ENCODE measurements at places on chromosomes 2 and 18.

- no peak for DNase-seq
These were observed 1671.8 kb upstream of the SLC39A10 start for GRCh38 chr2:193985272-193985671.

- DNase-seq: no peak
These were observed 6.7 kb downstream of the PPIG start for GRCh38 chr2:169590804-169591203.

- DNase-seq: no peak
These were observed 62.8 kb downstream of the NABP1 start for GRCh38 chr2:191740759-191741158.

DNA sequence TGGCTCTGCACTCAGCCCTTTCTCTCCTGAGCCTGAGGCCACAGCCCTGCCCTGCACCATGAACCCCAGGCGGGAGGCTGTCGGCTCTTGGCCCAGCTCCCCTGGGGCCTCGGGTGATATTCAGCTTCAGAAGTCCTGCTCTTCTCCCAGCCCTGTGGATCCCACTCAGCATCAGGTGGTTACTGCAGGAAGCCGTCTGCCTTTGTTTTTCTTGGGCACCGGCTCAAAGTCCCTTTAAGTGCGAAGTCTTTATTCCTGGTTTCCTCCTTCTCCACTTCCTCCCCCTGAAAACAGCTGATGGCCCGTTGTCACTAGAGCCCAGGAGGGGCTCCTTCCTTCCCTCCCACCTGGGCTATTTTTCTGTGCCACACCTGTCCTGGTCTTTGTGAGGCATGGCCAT, 161.5 kb upstream of the BCL2L11 start:
- DNase-seq: no peak

GRCh38 chr2:65256054-65256453, 28.4 kb downstream of the ACTR2 start:
- DNase-seq: no peak

DNA sequence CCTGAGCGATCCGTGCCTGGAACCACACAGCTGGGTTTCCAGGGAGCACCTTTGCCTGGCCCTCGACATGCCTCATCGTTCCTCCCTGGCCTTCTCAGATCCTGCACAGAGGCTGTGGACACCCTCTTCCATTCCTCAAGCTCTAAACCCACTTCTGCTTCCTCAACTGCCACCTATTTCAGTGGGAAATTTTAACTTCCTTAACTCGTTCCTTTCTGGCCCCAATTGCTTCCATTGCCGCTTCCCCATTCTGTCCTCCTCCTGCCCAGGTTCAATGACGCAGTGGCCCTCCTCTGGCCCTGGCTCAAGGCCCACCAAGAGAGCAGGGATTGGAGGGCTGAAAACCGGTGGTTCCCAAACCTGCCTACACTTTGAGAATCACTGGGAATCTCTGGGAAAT, 4.8 kb upstream of the B3GNT7 start:
- DNase-seq: no peak

DNA sequence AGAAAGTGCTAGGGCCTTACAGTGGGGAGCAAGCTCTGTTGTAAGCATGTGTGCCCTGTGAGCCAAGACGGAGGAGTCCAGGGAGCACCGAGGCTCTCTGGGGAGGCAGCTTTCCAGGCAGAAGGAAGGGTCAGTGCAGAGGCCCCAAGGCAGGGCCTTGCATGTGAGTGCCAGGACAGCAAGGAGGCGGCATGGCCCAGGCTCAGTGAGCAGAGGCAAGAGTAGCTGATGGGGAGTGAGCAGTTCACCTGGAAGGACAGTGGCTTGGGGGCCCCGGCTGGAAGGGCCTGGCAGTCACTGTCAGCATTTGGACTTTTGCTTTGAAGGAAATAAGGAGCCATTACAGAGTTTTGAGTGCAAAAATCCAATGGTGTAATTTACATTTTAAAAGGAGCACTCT, 223.8 kb upstream of the RAB12 start:
- DNase-seq: no peak

GRCh38 chr2:37068686-37069085, 15.5 kb downstream of the HEATR5B start:
- DNase-seq: no peak

- DNase-seq: peak; percentile 24
These were observed 64.1 kb downstream of the DTNA start for GRCh38 chr18:34773961-34774766.

GRCh38 chr2:156810094-156810493, 373.9 kb downstream of the GPD2 start:
- DNase-seq: no peak

DNA sequence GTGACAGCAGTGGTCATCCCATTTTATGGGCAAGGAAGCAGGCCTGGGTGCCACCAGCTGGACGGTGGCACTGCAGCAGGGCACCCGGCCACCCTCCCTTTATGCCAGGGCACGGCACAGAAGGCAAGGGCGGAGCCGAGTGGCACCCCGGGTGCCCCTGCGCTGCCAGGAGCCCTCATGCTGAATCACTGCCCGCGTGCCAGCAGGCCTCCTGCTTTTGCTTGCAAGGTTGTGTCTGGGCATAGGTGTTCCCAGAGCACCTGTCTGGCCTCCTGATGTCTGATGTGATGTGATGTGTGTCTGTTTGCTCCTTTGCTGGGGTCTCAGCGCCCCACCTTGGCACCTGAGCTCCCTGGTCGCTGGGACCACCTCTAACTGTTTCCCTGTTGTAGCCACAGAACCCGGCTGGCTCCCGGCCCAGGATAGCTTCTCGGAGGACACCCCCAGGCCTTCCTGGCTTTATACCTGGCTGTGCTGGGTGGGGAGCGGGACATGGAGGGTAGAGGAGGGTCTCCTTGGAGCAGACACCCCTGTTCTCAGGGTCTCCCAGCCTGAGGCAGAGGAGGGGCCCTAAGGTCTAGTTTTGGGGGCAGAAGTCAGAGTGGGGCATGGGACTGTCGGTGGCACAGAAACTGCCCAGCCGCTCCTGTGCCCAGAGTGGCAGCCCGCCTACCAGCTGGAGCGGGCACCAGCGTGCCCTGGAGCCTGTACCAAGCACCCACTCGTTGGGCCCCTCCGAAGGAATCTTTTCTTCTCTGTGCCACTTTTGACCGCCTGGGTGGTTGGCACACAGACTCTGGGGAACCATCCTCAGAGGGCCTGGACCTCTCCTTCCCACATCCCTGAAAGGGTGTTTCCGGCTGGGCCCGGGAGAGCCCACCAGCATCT, 3.6 kb downstream of the GPC1 start:
- DNase-seq: no peak

- DNase-seq: no peak
These were observed 149.3 kb upstream of the HAAO start for GRCh38 chr2:42941633-42942176.

DNA sequence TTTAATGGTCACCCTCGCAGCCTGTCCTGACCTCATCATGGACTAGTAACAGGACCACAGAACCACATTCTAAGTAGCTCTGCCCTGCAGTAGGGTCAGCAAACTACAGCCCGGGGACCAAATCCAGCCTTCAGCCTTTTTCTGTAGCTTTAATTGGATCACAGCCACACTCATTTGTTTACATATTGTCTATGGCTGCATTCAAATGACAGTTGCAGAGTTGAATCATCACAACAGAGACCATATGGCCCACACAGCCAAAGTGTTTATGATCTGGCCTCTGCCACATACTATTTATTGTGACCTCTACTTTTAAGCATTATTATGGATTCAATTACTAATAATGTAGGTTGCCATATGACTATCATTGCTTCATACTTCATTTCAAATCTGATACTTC, 47.7 kb downstream of the MAP3K19 start:
- DNase-seq: no peak

DNA sequence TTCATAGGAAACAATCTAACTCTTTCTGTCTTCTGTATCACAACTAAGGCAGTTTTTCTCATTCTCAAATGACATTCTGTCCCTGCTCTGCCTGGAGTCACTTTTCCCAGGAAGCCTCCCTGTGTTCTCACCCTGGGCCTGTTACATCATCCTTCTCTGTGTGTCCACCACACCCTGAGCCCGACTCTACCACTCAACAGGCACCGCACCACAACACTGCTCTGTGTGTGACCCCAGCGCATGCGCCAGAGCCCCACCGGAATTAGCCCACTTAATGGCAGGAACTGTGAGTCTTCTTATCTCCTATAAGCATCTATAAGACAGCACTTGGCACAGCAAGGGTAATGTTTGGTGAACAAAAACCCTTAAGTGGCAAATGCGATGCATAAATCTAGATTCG, 32.3 kb downstream of the TGFBRAP1 start:
- DNase-seq: no peak

DNA sequence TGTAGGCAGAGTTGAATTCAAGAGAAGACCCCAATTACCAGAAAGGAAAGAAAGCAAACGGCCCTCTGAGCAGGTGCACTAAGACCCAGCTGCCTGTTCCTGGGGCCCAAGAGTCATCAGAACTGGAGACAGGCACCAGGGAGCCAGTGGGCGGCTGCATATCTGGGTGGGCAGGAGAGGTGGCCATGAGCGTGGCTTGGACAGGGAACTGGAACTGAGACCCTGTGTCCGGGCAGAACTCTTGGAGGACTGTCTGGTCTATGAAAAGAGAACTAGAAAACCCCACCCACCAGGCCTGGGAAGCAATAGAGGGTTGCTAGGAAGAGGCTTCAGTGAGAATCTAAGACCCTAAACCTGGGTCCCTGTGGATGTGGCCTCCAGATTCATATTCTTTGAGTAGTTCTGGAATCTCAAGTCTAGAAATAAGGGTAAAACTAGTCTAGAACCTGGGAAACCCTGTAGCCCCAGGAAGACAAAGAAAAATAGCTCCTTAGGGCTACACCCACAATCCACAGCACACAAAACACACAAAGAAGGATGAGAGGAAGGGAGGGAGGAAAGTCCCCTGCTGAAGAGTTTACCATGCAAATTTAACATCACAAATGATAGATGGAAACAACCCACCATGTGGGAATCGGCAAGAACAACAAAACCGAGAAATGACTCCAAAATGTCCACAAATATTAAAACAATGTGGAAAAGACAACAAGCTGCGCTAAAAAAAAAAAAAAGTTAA, 147.0 kb downstream of the HDAC4 start:
- DNase-seq: no peak

DNA sequence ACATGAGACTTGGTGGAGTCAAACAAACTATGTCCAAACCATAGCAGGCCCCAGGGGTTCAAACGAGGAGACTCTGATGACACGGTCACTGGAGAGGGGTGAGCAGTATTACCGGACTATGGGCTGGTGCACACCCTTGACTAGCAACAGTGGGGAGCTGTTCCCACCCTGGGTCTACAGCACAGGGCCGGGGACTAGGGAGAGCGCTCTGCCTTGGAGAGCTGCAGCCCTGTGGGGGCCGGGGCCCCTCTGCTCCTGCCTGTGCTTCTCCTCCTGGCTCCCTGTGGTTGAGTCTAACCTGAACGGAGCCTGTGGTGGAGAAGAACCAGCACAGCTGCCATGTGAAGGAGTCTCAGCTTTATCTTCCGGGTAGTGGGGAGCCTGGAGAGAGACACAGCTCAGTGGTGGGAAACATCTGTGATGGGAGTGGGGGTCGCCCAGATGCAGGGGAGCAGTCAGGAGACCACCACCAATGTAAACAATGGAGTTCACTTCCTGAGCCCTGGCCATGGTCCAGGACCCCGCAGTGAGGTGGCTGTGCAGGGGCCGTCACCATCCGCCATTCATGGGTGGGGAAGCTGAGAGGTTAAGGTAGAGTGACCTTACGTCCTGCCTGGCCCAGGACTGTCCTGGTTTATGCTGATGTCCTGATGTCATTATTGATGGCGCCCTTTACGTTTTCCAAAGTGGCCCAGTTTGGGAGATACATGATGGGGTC, 195.7 kb upstream of the TWIST2 start:
- DNase-seq: no peak

DNA sequence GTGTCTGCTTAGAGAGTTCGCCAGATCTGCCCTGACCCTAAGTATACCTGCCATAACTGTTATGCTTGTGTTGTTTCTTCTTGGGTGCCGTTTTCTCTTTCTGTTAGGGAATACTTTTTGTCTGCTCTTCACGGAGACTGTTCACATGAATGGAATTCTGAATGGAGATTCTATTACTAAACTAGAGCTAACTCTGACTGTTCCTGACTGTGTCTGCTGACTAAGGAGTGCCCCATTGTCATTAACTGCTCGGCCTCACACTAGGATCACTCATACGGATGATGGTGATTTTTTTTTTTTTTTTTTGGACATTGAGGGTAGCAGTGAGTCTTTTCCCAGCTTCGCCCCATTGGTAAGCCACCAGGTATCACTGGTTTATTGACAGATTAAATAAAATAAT, 104.8 kb upstream of the SLC8A1 start:
- no peak for DNase-seq

GRCh38 chr2:123518367-123518766, 506.7 kb upstream of the CNTNAP5 start:
- no peak for DNase-seq

DNA sequence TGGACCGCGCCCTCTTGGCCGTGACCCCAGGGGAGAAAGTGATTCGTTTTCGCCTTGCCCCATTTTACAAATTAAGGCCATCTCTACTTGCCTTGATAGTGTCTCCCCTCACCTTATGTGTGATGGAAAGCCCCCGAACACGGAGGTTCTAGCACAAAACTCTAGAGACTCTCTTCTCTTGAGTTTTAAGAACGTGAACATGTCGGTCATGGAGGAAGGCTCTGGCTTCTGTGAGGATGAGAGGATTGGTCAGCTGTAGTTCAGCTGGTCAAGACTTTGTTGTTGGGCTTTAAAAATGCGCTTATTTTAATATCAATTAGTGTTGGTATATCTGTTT, 828 bp downstream of the DYNC1I2 start:
- no peak for DNase-seq

All from AG09319 (cell line).